ENCODE measurements at places on chromosomes 7 and 10. TPM values are rescaled to one million over a fixed set of nuclear protein-coding genes. Genes with fewer than 3 reads are reported as not detected.

DNA sequence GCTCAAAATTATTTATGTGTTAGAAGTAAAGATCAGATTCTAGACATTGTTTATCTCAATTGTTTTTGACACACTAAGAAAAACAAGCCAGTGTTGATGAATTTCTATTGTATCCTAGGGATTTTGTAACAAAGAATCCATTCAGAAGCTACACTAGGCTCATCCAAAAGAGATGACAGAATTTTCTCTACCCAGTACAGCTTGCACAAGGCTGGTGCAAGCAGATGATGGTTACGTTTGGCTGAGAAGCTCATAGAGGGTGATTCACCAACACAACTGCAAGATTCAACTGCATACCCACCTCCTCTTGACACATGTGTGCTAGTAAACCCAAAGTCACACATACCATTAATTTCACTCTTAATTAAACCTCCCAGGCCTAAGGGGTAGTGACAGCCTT is 20.8 kb downstream of the GRM3 start:
- no peak overlapping the region for H3K27ac ChIP-seq
- no peaks in the 10 kb centered on the region for H3K27me3 ChIP-seq
- no peaks in the 10 kb centered on the region for H3K4me1 ChIP-seq
- no peak for DNase-seq

ITGA8 gene
- 33.9 TPM for total RNA-seq

GRCh38 chr10:85067955-85068354 is 739.6 kb downstream of the CCSER2 start:
- no peaks in the 10 kb centered on the region for H3K27me3 ChIP-seq
- no peak overlapping the region for H3K27ac ChIP-seq
- H3K4me3 ChIP-seq, result no peak overlapping the region
- DNase-seq, result no peak
- H3K4me1 ChIP-seq, result no peaks in the 10 kb centered on the region

GRCh38 chr7:19242246-19242645 is 97.0 kb upstream of the FERD3L start:
- H3K4me3 ChIP-seq, result no peak overlapping the region
- H3K36me3 ChIP-seq, result no peaks in the 10 kb centered on the region
- H3K27me3 ChIP-seq, result no peaks in the 10 kb centered on the region
- no peak for DNase-seq
- H3K27ac ChIP-seq, result no peak overlapping the region

ERVW-1 gene
- not detected for total RNA-seq

DNA sequence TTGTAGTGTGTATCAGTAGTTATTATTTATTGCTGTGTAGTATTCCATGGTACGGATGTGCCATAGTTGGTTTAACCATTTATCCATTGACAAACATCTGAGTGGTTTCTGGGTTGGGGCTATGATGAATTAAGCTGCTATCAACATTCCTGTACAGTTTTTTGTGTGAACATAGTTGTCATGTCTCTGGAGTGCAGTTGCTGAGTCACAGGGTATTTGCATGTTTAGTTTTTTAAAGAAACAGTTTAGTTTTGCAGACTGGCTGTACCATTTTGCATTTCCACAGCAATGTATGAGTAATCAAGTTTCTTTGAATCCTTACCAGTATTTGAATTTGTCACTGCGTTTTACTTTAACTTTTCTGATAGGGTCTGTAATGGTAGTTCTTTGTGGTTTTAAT is 516.7 kb upstream of the CELF2 start:
- no peak for DNase-seq
- H3K4me3 ChIP-seq, result no peak overlapping the region
- no peaks in the 10 kb centered on the region for H3K4me1 ChIP-seq
- no peaks in the 10 kb centered on the region for H3K27me3 ChIP-seq
- H3K36me3 ChIP-seq, result no peaks in the 10 kb centered on the region
- no peak overlapping the region for H3K27ac ChIP-seq

DNA sequence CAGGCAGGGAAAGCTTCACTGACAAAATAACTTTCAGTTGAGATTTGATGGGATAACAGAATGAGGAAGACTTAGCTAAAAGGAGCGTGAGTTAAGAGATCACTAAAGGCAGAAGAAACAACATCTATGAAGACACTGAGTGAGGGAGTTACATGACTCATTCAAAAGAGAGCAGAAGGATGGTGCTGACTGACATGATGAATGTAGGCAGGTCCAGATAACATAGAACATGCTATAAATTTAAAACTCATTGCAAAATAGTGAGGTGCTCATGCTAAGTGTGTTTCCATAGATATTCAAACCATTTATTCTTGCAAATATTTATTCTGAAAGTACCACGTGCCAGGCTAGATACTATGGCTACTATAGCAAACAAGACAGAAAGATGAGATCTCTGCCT is 116.4 kb upstream of the DGKB start:
- no peak for DNase-seq
- no peak overlapping the region for H3K27ac ChIP-seq
- H3K36me3 ChIP-seq, result no peaks in the 10 kb centered on the region
- H3K4me1 ChIP-seq, result no peaks in the 10 kb centered on the region

GRCh38 chr7:44110719-44111635 is 6.8 kb downstream of the AEBP1 start:
- no peak overlapping the region for H3K4me3 ChIP-seq
- no peaks in the 10 kb centered on the region for H3K27me3 ChIP-seq
- DNase-seq, result no peak
- no peaks in the 10 kb centered on the region for H3K4me1 ChIP-seq
- peaks cover 52% of the 10 kb centered on the region for H3K36me3 ChIP-seq

DNA sequence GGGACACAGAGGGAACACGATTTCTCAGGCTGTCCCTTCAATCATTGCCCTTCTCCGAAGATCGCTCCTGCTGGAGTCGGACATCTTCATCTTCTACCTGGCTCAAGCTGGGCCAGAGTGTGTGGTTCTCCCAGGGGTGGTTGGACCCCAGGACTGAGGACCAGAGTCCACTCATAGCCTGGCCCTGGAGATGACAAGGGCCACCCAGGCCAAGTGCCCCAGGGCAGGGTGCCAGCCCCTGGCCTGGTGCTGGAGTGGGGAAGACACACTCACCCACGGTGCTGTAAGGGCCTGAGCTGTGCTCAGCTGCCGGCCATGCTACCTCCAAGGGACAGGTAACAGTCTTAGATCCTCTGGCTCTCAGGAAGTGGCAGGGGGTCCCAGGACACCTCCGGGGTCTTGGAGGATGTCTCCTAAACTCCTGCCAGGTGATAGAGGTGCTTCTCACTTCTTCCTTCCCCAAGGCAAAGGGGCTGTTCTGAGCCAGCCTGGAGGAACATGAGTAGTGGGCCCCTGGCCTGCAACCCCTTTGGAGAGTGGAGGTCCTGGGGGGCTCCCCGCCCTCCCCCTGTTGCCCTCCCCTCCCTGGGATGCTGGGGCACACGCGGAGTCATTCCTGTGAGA is 23.3 kb downstream of the TBATA start:
- no peaks in the 10 kb centered on the region for H3K36me3 ChIP-seq
- no peaks in the 10 kb centered on the region for H3K4me1 ChIP-seq
- no peak overlapping the region for H3K27ac ChIP-seq
- no peaks in the 10 kb centered on the region for H3K27me3 ChIP-seq

- H3K4me3 ChIP-seq, result no peak overlapping the region
- DNase-seq, result no peak
- H3K4me1 ChIP-seq, result no peaks in the 10 kb centered on the region
- H3K27me3 ChIP-seq, result no peaks in the 10 kb centered on the region
Observed at GRCh38 chr7:24949884-24950283, 30.1 kb downstream of the OSBPL3 start.

INA gene
- total RNA-seq, result not detected
